HCT116 (cell line): ENCODE measurements at places on chromosomes 3 and 15. TPM values are rescaled to one million over a fixed set of nuclear protein-coding genes. Genes with fewer than 3 reads are reported as not detected.

Gene PLSCR2
- total RNA-seq, result not detected

Gene PEAK1
- total RNA-seq, result 23.4 TPM

Gene CAMK2N2
- 5.1 TPM for total RNA-seq

Gene MUSTN1
- total RNA-seq, result 0.44 TPM

Gene IGF1R
- total RNA-seq, result 16.3 TPM

Gene CFAP100
- total RNA-seq, result not detected

Gene IMPG2
- 0.20 TPM for total RNA-seq

Gene UBAP1L
- 4.0 TPM for total RNA-seq

Gene IL17RD
- total RNA-seq, result 12.3 TPM

Gene ACKR2
- total RNA-seq, result 0.76 TPM

Gene ANKRD34C
- total RNA-seq, result not detected

Gene PPARG
- 71.6 TPM for total RNA-seq

Gene KY
- total RNA-seq, result not detected

Gene PLSCR5
- total RNA-seq, result not detected

Gene SERPINI2
- 0.27 TPM for total RNA-seq

Gene DOCK3
- total RNA-seq, result 4.2 TPM

Gene SLC22A13
- total RNA-seq, result 0.47 TPM

Gene CCR9
- not detected for total RNA-seq

Gene OR5K3
- total RNA-seq, result not detected

Gene THSD4
- 30.5 TPM for total RNA-seq

Gene YEATS2
- 38.6 TPM for total RNA-seq

Gene GALNT15
- 0.05 TPM for total RNA-seq

Gene PRTG
- total RNA-seq, result not detected

Gene CLEC3B
- total RNA-seq, result 0.57 TPM

Gene ABI3BP
- total RNA-seq, result 0.15 TPM

Gene PLS1
- total RNA-seq, result 38.8 TPM

Gene WDR5B
- total RNA-seq, result 3.4 TPM

Gene MCTP2
- total RNA-seq, result 12.9 TPM

Gene GP5
- total RNA-seq, result 0.15 TPM

Gene HOMER2
- 3.9 TPM for total RNA-seq

Gene IGSF10
- total RNA-seq, result 0.02 TPM

Gene GPR62
- total RNA-seq, result not detected

Gene TIGIT
- total RNA-seq, result 0.07 TPM

Gene MED12L
- total RNA-seq, result 6.4 TPM

Gene C3orf20
- total RNA-seq, result 0.20 TPM

Gene NTRK3
- total RNA-seq, result not detected

Gene COL6A5
- total RNA-seq, result not detected

Gene CILP
- not detected for total RNA-seq

Gene CCDC54
- total RNA-seq, result not detected

Gene DPPA2
- not detected for total RNA-seq

Gene SPRED1
- 24.7 TPM for total RNA-seq

Gene BMF
- total RNA-seq, result 1.0 TPM

Gene APEH
- 246 TPM for total RNA-seq

Gene VGLL3
- 0.10 TPM for total RNA-seq

Gene CNTN4
- total RNA-seq, result not detected

Gene SUSD5
- not detected for total RNA-seq

Gene GOLGA6L7
- total RNA-seq, result not detected

Gene GDPGP1
- total RNA-seq, result 15.4 TPM

Gene CCR8
- total RNA-seq, result not detected

Gene ADAMTS7
- total RNA-seq, result 12.0 TPM

Gene TLR9
- 0.15 TPM for total RNA-seq

Gene KLHL6
- total RNA-seq, result 0.15 TPM

Gene TMEM212
- total RNA-seq, result not detected

Gene CLDN11
- 0.22 TPM for total RNA-seq

Gene RPL29
- total RNA-seq, result 1,880 TPM

Gene DNAH12
- not detected for total RNA-seq

Gene ITGB5
- total RNA-seq, result 77.8 TPM

Gene PATL2
- total RNA-seq, result 1.2 TPM

Gene CCDC39
- not detected for total RNA-seq
